Mesenteric fat pad (tissue), 1 donor: ENCODE measurements at places on chromosomes 6 and 20. TPM values are rescaled to one million over a fixed set of nuclear protein-coding genes. Genes with fewer than 3 reads are reported as not detected.

The MED23 gene
- 19.3 TPM for total RNA-seq

The RFX6 gene
- not detected for total RNA-seq

The BMP5 gene
- not detected for total RNA-seq

The DNMT3B gene
- 0.39 TPM for total RNA-seq

The PMEPA1 gene
- total RNA-seq, result 90.0 TPM

The CBLN4 gene
- total RNA-seq, result 0.32 TPM

The TUBE1 gene
- total RNA-seq, result 16.9 TPM

The RHAG gene
- total RNA-seq, result not detected

The IRAK1BP1 gene
- 2.5 TPM for total RNA-seq

The CST7 gene
- total RNA-seq, result 11.5 TPM

The IL17A gene
- total RNA-seq, result not detected

The RALY gene
- 92.4 TPM for total RNA-seq

The TBXT gene
- not detected for total RNA-seq

The WFDC12 gene
- total RNA-seq, result not detected

The RIPOR2 gene
- 28.2 TPM for total RNA-seq

The MACROD2 gene
- total RNA-seq, result 3.8 TPM
